NCI-H2081 (cell line): ENCODE measurements at places on chromosomes 4 and X.

DNA sequence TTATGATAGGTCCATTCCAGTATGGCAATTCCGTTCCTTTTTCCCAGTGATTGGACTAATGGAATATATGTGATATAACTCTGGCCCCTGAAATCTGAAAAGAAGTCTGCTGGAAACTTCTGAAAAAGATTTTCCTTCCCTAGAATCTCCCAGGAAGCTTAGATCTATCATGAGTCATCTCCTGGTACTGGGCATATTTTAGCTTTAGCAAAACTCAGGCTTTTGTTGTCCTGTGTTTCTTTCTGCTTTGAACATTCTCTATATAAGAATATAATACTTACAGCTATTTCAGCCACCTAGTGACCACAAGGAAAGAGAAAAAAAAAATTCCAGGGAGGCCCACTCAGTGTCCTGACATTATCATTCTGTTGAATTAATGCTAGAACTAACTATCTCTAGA lies 597.2 kb upstream of the GRIA3 start:
- no peak for DNase-seq

GRCh38 chr4:145830699-145831098 lies 107.9 kb downstream of the ZNF827 start:
- no peak for DNase-seq

DNA sequence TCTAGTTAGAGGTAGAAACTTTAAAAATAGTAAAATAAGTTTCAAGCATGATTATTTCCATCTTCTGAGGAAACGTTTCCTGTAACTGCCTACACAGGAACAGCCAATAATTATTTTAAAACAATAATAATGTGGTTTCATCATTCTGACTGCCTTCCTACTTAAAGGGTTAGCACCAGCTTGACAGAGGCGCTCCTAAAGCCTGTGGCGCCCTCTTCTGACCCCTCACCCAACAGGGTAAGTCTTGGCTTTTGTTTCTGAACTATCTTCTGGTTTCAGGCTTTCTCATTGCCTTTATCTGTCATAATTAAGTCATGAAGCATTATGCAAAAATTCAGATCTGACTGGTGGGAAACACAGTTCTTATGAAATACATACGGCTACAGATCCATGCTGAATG lies 96.7 kb downstream of the ITM2A start:
- DNase-seq, result no peak

DNA sequence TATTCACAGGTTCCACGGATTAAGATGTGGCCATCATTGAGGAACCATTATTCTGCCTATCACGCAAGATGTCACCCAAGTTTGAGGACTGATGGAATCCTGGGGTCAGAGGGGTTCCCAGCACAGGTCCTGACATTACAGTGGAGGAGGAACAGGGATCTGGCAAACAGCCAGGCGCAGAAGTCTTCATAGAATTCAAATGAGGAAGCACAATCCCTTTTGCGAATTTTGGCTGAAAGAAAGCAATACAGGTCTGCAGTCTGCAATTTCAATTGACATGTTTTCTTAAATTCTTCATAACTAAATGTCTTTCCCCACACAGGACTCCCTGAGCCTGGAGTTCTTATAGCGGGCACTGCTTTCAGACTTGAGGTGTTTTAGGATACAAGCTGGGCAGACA lies 14.5 kb downstream of the DOCK11 start:
- DNase-seq, result no peak

DNA sequence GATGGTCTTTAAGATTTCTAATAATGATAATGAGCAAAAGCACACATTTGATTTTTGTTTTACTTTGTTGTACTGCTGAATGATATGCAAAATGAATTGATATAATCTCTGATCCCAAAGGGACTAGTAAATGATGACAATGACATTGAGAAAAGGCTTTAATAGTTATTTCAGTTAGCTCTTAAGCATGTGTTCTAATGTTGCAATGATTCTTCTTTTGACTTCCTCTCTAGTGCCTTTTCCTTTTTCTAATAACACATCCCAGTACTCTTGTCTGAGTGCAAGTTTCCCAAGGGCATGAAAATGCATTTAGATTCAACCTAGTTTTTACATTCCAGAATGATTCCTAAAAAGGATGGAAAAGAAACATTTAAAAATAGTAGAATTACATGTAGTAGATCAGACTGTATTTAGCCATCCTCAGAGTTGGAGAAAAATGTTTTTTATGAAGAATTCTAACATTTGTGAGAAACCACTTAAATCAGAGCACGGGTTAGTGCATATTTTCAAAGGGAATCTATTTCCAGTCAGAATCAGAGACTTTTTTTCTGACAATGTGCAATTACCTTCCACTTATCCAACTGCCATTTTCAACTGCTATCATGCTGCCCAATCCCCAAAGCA lies 508.8 kb downstream of the C4orf33 start:
- DNase-seq, result no peak

- DNase-seq, result no peak
These were observed 651 bp downstream of the NXT2 start for GRCh38 chrX:109537324-109537665.

DNA sequence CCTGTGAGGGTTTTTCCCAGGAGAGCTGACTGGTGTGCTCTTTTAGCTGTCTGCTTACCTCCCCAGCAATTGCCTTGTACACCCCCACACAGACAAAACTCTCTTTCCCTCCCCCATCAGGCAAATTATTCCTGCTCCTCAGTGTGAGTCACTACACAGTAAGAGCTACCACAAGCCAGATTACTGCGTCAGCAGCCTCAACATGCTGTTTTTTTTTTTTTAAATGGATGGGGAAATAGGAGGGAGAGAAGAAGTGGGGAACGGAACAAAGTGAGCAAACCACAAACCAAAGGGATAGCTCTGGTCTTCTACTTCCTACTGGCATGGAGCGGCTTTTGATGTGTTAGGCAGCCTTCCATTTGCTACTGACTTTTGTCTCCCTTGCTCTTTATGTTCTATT lies 107.5 kb upstream of the ACSL4 start:
- DNase-seq, result no peak

DNA sequence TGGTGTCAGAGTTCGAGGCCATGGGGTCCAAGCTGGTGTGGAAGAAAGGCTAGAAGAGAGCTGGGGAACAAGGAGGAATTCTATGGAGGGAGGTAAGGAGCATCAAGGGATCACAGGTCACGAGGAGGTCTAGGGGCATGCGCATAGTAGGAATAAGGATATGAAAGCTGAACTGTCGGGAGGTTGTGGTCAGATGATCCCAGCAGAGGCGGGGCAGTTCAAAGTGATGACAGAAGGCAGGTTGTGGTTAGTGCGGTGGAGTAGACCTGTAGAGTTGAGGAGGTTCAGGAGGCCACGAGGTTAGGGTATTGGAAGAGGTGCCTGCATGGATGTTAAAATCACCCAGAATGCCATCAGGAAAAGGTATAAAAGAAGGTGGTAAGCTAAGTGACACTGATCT lies 156.3 kb downstream of the TMEM164 start:
- no peak for DNase-seq

GRCh38 chr4:61301271-61301670 lies 101.1 kb downstream of the ADGRL3 start:
- peak; percentile 70 for DNase-seq

- DNase-seq, result no peak
These were observed 23.9 kb upstream of the RNF212 start for GRCh38 chr4:1137063-1137776.

- DNase-seq, result no peak
These were observed 9.6 kb upstream of the GRSF1 start for GRCh38 chr4:70849291-70849690.

DNA sequence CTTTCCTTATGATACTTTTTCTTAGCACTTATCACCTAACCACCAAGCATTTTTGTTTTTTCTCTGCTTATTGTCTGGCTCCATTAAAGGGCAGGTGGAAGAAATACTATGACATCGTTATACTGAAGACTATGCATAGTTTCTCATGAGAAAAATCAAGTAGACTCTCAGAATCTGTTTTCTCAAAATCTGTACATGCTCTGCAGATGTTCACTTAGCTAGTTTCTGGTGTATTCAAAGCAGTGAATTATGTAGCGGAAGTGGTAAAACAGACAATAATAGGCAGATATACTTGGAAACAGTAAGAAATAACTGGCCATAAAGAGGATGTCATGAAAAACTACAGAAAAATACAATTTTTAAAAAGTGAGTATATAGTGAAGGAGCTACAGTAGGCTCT lies 146.0 kb downstream of the STIM2 start:
- no peak for DNase-seq

GRCh38 chr4:56388306-56388705 lies 1.0 kb upstream of the AASDH start:
- no peak for DNase-seq

DNA sequence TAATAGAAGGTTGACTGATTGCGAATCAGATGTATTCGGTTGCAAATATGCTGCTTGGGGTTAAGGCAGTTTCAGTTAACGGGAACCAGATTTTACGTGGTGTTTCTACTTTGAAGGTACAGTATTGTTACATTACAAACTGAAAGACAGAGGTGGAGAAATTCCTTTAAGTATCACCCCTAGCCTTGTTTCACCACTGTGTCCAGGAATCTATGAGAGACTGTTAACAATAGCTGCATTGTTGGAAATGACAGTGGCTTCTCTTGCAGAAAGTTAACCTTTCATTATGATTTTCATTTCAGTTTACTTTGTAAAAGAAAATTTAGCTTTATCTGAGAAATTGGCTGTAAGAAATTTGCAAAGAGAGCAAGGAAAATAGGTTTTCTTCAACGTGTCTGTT lies 2.6 kb downstream of the CDKL5 start:
- DNase-seq, result no peak

GRCh38 chrX:28120072-28120471 lies 138.8 kb upstream of the DCAF8L1 start:
- DNase-seq, result no peak

DNA sequence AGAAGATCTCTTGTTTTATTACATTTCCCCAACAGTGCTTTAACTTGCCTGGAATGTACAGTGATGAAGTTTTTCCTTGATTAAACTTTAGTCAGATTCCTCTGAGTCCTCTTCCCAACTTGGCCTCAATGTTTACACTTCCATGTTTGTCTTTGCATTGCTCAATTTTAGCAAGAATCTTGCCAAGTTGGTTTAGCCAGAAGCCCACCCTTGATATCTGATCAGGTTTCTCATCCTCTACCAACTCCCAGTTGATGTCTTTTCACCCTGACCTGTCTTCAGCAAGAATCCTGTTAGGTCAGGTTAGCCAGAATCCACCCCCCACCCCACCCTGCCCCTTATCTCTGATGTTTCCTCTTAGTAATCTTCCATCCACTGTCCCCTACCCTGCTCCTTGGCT lies 120.9 kb downstream of the MBNL3 start:
- DNase-seq, result no peak

DNA sequence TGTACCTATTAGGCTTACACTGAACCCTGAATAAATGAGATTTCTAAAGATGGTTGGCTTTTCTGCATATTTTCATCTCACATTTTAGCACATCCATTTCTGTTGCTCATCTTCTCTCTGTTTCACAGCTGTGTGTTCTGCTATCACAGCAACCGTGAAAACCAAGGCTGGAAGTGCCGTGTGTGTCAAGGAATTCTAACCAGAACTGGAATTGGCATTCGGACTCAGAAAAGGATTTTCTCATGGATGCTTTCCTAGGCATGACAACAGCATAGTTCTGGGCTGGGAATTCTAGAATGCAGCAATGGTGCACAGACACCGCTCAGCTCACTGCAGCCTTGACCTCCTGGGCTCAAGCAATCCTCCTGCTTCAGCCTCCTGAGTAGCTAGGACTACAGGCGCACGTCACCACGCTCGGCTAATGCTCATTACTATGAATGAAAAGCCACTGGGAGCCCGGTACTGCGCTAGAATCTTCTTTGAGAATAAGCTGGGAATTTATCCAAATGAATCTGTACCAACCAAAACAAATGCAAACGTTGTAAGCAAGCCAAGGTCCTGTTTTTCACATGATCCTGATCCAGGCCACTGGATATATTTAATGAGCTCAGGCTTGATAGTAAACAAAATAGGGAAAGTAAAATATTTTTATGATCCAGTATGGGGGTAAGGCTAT lies 105.2 kb downstream of the RBM47 start:
- no peak for DNase-seq

- DNase-seq, result no peak
These were observed 1000.6 kb downstream of the CCSER1 start for GRCh38 chr4:91127831-91128230.

DNA sequence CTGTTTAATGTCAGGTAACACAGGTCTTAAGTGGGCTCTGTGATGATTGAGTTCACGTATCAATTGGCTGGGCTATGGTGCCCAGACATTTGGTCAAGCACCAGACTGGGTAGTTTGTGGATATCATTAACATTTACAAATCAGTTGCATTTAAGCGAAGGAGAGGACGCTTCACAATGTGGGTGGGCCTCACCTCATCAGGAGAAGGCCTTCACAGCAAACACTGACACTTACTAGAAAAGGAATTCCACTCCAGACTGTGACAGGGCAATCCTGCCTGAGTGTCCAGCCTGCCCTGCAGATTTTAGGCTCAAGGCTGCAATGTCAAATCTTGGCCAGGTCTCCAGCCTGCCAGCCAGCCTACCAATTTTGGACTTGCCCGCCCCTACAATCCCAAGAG lies 270.3 kb downstream of the DHRSX start:
- DNase-seq, result no peak

DNA sequence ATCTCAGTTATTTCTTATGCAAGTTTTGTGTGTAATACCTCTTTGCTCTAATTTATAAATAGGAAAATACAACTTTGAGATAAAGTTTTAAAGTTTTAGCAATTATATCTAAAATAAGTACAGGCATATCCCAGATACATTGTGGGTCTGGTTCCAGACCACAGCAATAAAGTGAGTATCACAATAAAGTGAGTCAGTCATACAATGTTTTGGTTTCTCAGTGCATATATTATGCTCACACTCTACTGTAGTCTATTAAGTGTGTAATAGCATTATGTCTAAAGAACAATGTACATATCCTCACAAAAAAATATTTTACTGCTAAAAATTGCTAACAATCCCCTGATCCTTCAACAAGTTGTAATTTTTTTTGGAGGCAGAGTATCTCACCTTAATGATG lies 49.2 kb downstream of the ANAPC10 start:
- no peak for DNase-seq

- no peak for DNase-seq
These were observed 15.6 kb upstream of the SPRY1 start for GRCh38 chr4:123380728-123381716.

DNA sequence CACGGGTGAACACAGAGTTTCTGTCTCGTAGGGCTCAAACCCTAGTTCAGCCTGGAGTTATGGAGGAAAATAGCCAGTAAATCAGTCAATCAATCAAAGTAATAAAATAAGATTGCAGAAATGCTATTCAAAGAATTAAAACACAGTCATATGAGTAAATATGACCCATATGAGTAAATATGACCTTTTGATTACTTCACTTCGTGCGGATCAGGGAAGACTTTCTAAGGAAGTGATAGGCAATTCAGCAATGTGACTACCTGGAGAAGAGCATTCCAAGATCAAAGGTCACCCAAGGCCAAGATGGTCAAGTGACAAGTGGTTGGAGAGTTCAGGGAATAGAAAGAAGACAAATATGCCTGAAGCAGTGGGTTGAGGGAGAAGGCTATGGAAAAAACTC lies 722.6 kb downstream of the ADGRL3 start:
- DNase-seq, result no peak
